ENCODE measurements at places on chromosomes 1 and 21. TPM values are rescaled to one million over a fixed set of nuclear protein-coding genes. Genes with fewer than 3 reads are reported as not detected.

Gene KRTAP10-12
- total RNA-seq: not detected

Gene SPRR4
- total RNA-seq: not detected

Gene OR2AK2
- not detected for total RNA-seq

DNA sequence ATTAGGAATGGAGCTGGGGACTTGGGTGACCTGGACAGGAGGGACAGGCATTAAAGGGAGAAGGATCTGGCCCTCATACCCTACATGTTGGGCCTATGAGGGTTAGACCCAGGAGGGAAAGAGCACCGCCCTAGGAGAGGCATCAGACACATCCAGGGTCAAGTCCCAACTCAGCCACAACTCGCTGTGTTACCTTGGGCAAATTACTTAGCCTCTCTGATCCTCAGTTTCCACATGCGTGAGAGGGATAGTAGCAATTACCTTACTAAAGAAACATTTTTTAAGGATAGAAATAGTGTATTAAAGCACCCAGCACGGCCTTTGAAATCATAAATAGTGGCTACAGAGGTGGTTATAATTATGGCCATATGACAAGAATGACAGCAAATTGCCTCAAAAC is 20.1 kb upstream of the SELENON start:
- DNase-seq: no peak

GRCh38 chr1:21622466-21623315 is 46.5 kb downstream of the RAP1GAP start:
- DNase-seq: peak; percentile 38

DNA sequence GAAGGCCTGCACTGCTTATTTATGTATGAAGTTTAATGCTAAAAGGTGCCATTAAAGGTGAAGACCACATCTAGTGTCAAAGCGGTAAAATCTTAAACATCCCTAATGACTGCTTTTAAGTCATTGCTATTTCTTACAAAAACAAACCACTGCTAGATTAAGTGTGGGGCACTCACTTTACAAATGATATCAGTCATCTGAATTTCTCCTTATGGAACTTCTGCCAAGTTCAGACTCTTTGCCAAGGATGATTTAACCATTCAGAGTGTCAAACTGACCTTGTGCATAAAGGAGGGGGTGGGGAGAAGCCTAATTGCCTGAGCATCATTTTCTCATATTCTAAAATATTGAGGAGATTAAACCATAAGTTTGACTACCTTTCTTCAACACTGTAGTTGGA is 271.5 kb downstream of the TGFB2 start:
- no peak for DNase-seq
